Sciatic nerve (tissue), 2 donors: ENCODE measurements at places on chromosomes 16 and 17.

DNA sequence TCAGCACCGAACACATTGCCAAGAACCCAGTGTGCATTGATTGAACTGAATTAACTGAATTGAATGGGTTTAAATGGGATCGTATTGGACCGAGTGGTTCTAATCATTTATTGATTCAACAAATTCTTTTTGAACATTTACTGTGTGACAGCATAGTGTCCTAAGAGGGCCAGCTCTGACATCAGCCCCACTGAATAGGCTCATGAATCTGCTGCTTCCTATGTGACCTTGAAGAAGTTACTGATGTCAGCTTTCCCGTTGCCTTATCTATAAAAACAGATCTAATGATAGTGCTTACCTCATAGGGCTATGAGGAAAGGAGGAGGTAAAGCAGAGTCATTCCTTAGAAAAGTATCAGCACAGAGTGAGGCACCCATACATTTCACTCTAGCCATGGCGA, 226.3 kb downstream of the CBLN1 start:
- DNase-seq: no peak

DNA sequence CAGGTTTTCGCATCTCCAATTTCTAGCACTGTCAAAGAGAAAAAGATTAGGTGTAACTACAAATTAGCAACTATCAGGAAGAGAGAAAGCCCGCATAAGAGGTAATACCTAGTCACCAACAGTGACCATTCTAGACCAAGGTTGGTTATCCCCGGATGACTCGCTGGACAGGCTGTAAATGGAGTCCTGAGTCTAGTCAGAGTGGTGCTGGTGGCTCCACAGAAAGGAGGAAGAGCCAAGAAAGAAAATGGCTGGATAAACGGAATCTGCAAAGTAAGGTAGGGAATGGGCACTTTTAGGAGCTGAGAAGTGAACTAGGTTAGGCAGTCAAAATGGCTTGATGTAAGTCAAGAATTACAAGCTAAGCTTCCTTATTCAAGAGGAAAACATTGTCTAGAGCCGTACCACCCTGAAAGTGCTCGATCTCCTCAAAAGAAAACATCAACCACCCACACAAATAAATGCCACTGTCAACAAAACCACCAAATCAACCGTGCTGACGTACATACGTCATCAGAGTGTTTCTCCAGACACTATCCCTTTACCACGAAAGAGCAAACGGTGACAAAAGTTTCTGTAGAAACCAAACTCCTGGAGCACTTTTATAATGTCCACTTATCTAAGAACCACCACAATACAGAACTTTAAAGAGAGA, 2.2 kb downstream of the GSPT1 start:
- DNase-seq: no peak

DNA sequence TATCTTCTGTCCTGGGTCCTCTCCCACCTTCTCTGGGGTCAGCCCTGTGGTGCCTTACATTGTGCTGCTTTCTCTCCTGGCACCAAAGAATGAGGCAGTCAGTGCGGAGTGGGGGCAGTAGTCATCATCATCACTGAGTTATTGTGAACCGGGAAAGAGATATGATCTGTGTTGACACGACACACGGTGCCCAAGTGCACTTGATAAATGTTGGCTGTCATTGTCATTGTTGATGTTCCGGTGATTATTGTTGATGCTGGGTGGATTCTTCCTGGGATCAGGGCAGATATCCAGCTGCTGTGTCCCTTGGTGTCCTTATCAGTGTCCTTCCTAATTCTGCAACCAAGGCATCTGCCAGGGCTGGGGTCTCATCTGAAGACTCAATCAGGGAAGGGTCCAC, 121.7 kb downstream of the ABCC6 start:
- no peak for DNase-seq

- DNase-seq: no peak
Measured at GRCh38 chr16:57708168-57708567, 13.6 kb downstream of the DRC7 start.

GRCh38 chr16:86392436-86393152, 117.7 kb upstream of the FOXF1 start:
- DNase-seq: no peak

- no peak for DNase-seq
Measured at GRCh38 chr17:37562016-37562745, 47.0 kb downstream of the SYNRG start.

DNA sequence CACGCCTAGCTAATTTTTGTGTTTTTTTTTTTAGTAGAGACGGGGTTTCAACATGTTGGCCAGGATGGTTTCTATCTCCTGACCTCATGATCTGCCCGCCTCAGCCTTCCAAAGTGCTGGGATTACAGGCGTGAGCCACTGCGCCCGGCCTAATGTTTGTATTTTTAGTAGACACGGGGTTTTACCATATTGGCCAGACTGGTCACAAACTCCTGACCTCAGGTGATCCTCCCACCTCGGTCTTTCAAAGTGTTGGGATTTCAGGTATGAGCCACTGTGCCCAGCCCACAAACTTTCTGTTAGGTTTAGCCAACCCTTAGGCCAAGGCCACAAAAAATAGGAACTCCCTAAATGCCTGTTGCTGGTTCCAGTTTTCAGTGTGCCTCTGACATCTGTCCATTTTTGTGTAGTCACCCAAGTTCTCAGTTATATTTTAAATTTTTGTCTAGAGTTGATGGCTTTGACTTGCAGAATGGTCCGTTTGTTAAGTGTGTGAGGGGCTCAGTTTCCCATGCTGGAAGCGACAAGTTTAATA, 12.7 kb downstream of the CCL16 start:
- DNase-seq: no peak

GRCh38 chr17:61399131-61400065, at the start of gene TBX2:
Gene TBX2, plus strand, starts transcription at chr17:61399843. Its CDS starts 334 bp downstream, at chr17:61400177.
- DNase-seq: peak; percentile 93
